ENCODE measurements at places on chromosomes 6 and 20.

DNA sequence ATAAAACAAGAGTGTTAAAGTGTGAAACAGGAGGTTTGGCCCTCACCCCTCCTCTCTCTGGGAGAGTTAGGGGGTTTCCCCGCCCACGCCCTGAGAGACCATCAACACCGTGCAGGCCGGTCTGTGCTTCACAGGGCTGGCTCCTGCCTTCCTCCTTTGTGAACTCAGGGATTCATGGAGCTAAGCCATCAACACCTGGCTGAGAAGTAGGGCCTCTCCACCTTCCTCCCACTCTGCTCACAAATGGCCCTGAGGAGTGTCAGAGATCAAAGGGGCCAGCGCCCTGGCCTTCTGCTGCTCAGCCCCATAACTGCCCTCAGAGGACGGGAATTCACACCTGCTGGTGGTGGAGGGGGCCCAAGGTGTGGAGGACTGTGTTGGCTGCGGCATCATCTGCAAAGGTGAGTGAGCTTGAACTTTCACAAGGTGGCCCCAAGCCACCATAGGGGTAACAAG is 88.6 kb downstream of the PSMB1 start:
- no peak for DNase-seq

GRCh38 chr20:44314870-44315269 is 3.9 kb upstream of the FITM2 start:
- DNase-seq, result no peak

DNA sequence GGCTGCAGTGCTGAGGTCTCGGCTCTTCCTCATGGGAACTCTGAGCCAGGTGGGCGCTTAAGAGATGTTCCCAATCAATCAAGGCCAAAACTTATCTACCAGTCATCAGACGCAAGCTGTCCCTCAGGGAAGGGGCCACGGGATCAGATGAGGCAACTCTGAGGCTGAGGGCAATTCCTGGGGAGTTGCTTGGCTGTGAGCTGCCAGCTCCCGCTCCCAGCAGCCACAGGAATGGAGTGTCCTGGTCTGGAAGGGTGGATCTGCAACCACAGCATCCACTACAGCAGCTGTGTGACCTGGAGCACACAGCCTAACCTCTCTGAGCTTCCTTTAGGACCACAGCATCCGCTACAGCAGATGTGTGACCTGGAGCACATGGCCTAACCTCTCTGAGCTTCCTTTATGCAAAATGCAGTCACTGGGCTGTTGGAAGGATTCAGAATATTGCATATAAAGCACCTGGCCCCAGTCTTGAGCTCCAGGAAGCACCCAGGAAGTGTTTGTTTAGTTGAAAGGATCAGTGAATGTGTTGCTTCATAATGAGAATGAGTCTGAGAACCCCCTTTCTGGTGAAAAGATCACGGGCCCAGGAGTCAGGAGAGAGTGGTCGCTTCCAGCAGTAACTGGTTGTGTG is 60.9 kb downstream of the TFAP2C start:
- no peak for DNase-seq

- no peak for DNase-seq
Measured at GRCh38 chr20:57705127-57705899, 4.5 kb downstream of the PMEPA1 start.

GRCh38 chr20:50477239-50477872 is 32.8 kb upstream of the PTPN1 start:
- DNase-seq, result no peak

DNA sequence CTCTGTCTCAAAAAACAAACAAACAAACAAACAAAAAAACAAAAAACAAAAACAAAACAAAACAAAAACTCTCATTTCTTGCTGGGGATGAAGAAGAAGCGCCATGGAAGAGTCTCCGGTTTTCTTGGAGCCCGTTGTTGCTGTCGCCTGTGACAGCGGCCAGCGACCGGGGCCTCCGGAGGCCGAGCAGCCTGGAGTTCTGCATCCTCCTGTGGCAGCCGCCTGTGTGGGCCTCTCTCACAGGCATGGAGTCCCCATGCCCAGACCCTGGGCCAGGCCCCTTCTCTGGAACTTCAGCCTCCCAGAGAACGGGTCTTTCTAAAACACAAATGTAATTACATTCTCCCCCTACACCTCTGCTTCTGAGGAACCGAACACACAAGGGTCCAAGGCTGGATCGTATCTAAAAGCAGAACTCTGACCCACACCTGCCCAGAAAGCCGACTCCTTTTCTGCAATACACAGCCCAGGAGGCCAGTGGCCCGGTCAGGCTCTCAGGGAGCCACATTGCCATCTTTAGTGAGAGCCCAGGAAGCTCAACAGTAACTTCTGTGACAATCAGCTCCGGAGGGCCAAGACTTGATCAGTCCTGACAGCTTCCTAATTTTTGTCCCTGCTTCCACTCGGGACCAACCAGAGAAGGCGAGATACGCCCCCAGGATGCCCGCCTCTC is 18.5 kb downstream of the DACT2 start:
- no peak for DNase-seq

GRCh38 chr20:24051160-24051559 is 62.6 kb upstream of the GGTLC1 start:
- DNase-seq, result no peak

DNA sequence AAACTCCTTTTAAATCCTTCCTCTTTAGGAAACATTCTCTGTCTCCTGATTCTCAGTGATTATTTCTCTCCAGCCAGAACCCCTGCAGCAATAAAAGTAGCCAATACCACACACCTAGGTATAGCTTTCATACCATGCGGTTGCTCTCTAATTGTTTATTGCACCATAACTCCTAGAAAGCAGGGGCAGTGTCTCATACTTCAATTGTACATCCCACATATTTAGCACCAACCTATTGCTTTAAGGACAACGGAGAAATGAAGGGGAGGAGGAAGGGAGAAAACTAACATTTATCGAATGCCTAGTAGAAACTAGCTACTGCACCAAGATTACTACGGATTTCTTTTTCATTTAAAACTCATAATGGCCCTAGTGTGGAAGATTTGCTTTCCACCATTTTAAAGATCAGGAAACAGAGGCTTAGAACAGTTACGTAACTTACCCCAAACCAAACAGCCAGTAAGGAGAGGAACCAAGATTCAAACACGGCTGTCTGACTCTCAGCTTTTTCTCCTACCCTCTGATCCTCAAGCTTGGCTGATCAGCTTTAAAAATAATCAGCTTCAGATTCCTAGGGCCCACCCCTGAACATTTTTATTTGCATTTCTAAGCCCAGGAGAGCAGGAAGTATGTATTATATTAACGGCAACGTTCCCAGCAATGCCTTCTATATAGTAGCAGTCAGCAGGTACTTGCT is 43.4 kb upstream of the ATXN1 start:
- DNase-seq, result no peak

- no peak for DNase-seq
Measured at GRCh38 chr6:108781419-108782100, 66.7 kb upstream of the ARMC2 start.

GRCh38 chr6:47519279-47519678 is 41.7 kb downstream of the CD2AP start:
- DNase-seq, result no peak

DNA sequence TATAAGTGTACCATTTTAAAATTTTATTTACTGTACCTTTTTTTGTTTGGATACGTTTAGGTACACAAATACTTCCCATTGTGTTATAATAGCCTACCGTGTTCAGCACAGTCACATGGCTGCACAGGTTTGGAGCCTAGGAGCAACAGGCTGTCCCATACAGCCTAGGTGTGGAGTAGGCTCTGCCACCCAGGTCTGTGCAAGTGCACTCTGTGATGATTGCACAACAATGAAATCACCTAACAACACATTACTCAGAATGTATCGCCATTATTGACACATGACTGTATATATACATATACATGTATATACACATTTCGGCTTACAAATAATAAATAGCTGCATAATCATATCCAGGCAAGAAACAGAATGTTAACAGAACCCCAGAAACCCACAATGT is 15.4 kb downstream of the SERAC1 start:
- no peak for DNase-seq

GRCh38 chr6:89986650-89987074 is 92.4 kb downstream of the GJA10 start:
- no peak for DNase-seq

DNA sequence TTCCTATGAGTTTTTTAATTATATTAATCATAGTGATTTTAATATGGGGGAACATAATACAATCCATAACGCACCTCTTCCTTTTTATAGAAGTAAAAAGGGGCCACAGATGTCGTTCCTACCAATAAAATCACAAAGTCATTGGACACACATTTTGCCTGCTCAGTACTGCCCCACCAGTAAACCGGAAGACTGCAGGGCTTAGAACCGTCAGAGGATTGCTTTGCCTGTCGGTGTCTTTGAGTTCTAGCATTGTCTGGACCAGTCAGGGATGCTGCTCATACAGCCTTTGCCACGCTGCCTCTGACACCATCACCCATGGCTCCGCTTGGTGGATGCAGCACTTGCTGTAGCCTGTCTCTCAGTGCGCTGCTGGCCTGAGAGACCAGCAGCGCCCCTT is 853.6 kb downstream of the C6orf118 start:
- DNase-seq, result no peak

DNA sequence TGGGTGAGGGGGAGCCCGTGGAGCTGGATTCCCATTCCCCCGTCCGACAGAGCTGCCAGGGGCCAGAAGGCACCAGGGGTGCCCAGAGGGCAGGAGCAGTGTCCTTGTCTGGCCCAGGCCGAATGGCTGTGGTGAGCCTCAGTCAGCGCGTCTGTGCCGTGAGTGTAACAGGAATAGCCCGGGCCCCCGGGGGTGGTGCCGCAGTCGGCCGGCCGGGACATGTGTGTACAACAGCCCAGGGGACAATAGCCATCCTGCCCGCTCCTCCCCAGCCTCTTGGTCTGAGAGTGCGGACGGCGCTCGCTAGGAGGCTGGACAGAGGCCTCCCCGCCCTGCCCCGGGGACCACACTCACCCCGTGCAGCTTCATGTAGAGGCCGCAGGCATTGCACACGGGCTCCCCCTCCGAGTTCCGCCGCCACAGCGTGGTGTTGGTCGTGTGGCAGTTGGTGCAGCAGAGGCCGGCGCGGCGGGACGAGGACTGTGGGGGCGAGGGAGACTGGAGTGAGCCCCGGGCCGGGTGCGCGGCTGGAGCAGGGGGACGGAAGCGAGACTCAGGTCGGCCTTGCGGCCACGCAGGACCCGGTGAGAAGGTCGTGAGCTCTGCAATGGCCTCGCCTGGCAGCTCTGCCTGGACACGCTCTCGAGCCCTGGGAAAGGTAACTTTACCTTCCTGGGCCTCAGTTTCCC is 9.6 kb downstream of the GATA5 start:
- DNase-seq, result no peak

DNA sequence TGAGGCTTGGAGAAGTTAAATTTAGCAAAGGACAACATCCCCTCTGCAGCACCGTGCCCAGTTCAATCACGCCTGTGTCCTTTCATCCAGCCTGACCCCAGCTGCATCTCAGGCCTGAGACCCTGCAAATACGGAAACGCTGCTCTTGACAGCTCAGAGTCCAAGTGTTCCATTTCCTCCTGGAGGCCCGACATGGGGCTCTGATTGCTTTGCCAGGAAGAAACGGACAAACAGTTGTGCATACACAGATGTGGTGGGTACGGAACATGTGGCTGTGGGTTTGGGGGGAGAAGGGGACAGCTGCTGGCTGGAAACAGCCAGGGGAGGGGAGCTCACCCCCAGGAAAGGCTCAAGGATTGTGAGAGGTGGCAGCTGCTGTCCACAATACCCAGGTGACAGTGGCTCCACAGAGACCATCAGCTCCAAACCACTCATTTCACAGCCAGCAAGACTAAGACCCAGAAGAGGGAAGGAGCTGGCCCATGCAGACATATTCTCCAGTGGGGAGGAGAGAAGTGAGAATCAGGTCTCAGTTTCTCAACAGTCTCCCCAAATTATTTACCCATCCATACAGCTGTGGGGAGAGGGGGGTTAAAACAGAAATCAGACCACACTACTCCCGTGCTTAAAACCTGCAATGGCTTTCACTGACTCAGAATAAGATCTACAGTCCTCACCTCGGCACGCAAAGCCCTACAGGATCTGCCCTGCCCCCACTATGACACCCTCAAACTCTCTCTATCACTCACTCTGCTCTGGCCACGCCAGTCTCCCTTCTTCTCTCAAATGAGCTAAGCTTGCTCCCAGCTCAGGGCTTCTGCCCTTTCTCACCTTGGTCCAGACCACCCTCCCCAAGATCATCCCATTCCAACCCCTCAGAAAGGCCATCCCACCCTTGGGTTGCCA is 89.1 kb downstream of the PREX1 start:
- DNase-seq, result no peak

DNA sequence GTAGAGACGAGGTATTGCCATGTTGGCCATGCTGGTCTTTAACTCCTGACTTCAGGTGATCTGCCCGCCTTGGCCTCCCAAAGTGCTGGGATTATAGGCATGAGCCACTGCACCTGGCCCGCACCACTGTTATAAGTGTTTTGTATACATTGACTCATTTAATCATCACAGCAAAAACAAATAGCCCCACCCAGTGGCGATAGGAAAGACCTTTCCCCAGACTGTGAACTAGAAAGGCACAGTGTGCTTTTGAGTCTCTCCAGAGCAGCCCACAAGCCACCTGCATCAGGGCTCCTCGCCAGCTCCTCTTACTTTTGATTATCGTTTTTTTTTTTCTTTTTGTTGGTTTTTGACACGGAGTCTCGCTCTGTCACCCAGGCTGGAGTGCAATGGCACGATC is 27.9 kb upstream of the ZFP64 start:
- no peak for DNase-seq

DNA sequence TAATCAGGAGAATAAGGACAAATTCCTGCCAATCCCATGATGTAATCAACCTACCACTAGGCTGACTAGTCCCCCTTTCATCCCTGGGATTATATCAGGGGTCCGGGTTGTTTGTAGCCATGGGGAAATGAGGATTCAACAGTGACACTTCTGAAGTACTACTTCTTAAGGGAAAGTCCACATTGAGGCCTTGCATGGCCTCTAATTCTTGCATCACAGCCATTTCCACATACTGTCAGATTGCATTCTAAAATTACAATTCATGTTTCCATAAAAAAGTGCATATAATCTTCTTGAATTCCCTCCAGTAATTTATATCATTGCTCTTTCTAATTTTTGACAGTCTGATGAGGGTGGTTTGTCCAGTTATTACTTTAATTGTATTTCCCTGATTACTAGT is 184.2 kb downstream of the PHF3 start:
- DNase-seq, result no peak

- no peak for DNase-seq
Measured at GRCh38 chr6:157058574-157058973, 264.7 kb downstream of the TMEM242 start.

DNA sequence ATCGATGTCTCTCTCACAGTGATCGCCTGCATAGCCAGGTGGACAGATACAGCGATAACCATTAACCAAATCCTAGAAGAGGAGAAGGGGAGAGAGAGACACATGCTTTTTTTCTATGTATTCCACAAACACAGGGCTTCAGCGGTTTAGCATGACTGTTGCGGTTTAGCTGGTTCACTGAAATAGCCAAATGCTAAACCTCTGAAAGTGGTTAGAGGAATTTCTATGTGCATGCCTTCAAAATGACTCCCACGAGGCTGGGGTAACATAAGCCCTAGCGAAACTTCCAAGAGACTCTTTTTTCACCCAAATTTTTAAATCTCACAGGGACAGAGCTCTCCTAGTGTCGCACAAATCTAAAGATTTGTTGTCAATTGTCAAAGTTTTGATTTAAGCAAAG is 25.1 kb downstream of the JAG1 start:
- DNase-seq, result no peak

- DNase-seq, result no peak
Measured at GRCh38 chr6:167782698-167783517, 43.8 kb upstream of the AFDN start.

- no peak for DNase-seq
Measured at GRCh38 chr6:99189823-99190721, 159.4 kb downstream of the FAXC start.

GRCh38 chr6:4973982-4974745 is 29.7 kb downstream of the RPP40 start:
- DNase-seq, result no peak

Data from effector CD4-positive, alpha-beta T cell (primary cell).